ENCODE measurements at places on chromosomes 5 and 9.

DNA sequence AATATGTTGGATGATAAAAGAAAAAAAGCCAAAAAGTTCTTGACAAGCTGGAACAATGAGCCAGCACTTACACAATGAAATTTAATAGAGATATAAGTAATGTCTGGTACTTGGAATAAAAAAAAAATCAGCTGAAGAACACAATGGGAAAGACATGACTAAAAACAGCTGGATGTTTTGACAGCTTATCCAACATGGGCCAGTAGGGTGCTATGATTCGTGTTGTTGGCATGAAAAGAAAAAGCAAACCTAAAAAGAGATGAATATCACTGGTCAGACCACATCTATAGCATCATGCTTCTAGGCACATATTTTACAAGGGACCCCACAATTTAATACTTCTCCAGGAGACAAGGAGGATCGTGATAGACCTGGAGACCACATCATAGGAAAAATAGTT lies 175.3 kb downstream of the ARL15 start:
- no peak for DNase-seq

DNA sequence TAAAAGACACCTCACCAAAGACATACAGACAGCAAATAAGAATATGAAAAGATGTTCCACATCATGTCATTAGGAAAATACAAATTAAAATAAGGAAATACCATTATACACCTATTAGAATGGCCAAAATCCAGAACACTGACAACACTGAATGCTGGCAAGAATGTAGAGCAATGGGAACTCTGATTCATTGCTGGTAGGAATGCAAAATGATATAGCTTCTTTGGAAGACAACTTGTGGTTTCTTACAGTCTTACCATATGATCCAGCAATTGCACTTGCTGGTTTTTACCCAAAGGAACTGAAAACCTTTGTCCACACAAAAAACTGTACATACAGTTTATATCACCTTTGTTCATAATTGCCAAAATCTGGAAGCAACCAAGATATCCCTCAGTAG lies 6.5 kb downstream of the TMEM161B start:
- no peak for DNase-seq

DNA sequence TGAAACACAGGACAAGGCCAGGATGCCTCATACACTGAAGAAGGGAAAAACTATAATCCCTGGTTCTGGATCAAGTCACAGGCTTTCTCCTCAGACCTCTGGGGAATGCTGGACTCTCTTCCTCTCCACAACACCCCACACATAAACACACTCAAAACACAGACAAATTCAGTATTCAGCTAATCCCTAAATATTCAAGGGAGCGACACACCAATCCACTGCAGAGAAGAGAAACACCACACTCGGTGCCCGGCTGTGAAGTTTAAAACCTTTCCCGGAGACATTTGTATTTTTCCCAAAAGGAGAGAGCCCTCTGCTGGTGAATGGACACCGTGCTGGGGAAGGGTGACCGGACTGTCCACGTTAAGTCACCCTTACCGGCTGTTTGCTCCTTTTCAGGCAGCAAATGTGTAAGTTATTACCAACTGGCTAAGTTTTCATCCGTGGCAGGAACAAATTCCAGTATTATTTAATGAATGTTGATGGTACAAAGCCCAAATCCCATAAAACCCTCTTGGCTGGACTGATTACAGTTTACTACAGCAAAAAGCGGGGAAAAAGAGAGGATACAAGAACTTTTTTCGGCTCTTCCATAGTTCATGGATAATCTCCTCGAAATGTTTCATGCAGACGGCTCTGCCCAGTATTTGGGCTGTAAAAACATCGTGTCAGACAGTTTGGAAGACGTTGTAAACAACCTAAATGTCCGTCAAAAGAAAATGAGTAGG lies 130.9 kb upstream of the SLC30A5 start:
- DNase-seq: peak; percentile 75

GRCh38 chr5:76274571-76274970 lies 128.5 kb upstream of the IQGAP2 start:
- DNase-seq: no peak

DNA sequence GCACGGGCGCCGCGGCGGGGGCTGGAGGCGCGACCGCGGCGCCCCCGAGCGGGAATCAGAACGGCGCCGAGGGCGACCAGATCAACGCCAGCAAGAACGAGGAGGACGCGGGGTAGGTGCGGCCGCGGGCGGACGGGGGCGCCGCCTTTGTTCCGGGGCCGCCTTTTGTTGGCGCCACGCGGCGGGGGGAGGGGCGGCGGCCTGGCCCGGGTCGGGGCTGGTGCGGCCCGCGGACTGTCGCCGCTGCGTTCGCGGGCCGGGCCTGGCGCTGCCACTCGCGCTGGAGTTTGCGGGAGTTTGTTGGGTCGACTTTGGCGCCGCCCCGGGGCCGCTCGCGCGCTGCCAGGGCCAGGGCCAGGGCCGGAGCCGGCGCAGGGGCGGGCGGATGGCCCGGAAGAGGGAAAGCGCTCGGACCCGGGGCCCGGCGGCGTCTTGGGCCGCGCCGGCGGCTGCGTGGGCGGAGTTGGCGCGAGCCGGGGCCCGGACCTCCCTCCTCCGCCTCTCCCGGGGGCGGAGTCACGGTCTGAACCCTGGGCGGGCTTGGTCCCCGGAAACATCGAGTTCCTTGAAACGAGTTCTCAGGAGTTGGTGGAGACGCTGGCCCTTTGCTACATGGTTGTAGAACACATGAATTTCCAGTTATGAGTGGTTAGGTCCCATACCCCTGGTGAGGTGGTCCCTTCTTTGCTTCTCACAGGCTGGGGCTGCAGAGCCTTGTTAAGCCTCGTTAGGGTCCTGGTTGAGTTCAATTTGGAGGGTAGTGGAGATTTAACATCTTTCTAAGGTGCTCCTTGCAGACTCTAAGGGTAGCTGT lies 809 bp downstream of the HNRNPAB start:
- DNase-seq: peak; percentile 70

GRCh38 chr5:132771503-132771998 lies 5.5 kb downstream of the SEPTIN8 start:
- peak; percentile 93 for DNase-seq

DNA sequence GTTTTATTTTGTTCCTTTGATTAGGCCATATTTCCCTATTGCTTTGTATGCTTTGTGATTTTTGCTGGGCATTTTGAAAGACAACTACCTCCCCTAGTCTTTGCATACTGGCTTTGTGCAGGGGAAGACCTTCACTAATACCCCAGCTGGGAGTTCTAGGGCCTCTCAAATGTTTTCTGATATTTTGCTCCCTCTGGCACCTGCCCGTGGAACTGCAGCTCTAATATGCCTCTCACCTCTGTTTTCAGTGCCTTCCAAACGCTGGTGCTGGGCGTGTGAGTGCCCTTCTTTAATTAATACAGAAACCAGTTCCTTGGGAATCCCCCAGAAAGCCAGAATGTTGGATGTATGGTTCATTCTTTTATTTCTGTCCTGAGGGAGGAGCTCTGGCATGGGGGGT lies 204.5 kb downstream of the COMMD10 start:
- DNase-seq: peak; percentile 48

DNA sequence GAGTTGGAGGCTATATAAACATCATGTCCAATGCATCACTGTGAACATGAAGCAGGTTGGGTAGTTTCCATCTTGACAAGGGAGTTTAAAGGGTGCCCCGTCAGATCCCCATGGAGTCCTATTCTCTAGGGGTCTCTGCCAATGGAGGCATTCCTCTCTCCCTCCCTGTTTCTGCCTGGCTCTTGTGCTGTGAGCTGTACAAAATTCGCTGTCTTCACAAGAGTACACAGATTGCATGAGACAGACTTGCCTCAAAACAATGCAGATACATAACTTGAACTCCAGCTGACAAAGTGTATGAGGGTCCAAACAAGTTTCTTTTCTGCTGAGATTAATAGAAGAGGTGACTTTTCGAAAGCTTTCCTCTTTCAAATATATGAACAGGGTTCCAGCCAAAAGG lies 165.2 kb downstream of the SPOCK1 start:
- no peak for DNase-seq

- DNase-seq: peak; percentile 56
Measured at GRCh38 chr5:147384346-147385193, 125.3 kb downstream of the DPYSL3 start.
